Activated T-cell treated with anti-CD3 and anti-CD28 coated beads for 1 hour (primary cell): ENCODE measurements at places on chromosomes 7 and 10.
A peak's percentile ranks its signal among the peaks of the same experiment; 100 is the strongest.

GRCh38 chr7:35185908-35186731 lies 67.8 kb downstream of the TBX20 start:
- no peak for DNase-seq

- DNase-seq, result no peak
Observed at GRCh38 chr10:35564341-35564968, 40.7 kb upstream of the GJD4 start.

- DNase-seq, result no peak
Observed at GRCh38 chr10:12806228-12807095, 195.1 kb downstream of the CCDC3 start.

DNA sequence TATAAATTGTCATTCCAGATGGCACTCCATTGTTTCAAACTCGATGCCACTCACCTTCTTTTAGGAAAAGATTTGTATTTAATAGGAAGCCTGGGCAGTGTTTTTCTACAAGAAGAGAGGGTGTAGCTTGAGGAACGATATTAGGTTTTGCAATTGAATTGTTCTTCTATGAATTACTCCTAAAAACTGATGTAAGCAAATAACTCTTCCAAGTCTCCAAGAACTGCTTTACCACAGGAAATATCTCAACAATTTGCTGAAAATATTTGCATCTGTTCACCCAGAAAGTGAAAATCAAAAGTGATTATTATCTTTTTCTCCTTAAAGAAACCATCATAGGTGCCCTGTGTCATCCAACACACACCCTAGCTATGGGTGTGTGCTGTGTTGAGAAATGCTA lies 261.3 kb upstream of the MEOX2 start:
- no peak for DNase-seq

DNA sequence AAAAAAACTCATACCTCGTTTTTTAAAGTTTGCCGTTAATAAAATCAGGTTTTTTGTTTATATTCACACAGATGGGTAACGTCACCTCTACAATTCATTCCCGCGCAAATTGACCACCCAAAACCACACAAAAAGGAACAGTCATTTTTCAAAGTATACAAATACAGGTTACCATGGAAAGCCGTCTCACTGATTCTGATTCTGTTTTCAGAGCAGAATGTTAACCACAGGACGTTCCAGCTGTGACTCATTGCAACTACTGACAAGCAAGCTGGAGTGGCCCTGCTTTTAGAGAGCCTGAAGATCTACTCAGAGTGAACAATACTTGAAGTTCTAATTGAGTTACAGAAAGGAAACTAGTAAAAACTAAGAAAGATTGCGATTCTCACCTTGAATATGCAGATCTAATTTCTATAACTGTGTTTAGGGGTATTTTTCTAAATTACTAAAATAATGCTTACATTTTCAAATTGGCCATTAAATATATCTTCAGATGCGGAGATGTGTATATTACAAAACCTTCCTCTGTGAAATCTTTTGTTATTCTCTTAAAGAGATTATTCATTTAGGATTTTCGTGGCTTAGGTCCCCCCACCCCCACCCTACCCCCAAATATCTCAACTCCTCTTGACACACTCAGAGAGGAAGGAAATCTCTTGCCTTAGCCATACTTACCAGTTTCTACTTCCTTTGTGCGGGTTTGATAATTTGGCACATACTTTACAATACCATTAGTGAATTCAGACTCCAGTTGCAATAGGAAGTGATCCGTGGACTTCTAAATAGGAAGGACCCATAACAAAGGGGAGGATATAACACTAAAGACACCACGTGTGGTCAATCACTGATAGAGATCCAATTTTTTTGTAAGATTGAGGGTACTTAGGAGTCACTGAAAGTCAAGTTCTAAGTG lies 106.0 kb downstream of the CUBN start:
- peak; percentile 56 for DNase-seq
